ENCODE measurements at places on chromosomes 6 and 20.

DNA sequence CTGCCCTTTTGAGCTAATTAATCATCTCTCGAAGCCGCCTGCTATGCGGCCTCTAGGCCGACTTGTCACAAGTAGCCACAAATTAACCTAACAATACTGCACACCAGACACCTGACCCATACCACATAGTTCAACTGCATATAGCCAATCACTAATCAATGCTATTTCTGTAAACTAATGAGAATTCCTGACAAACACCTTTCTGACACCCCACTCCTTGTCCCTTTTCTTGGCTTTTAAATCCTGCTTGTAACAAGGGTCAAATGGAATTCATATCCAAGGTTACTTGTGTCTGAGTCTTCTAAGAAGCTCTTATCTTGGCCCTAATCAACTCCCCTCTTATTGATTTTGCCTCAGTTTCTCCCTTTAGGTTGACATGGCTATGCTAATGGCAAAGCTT lies 366.1 kb downstream of the NRN1 start:
- no peak for DNase-seq

- peak; percentile 98 for DNase-seq
Observed at GRCh38 chr6:53326372-53327016, 22.3 kb downstream of the ELOVL5 start.

DNA sequence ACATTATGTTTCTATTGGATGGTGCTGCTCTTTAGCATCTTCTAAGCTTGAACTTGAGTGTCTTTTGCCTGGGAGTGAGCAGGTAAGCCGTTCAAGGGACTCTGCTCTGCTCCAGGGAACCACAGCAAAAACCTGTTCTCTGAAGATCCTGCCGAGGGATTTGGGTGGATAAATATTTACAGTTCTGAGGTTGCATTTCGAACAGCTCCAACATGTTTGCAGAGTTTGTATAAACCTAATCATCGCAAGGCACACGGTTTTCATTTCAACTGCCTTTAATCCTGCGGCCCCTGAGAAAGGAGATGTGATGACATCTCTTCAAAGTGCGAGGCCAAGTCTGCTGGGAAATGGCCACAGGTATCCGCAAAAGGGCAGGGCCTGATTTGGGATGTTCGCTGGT lies 293.4 kb downstream of the TFAP2C start:
- no peak for DNase-seq

DNA sequence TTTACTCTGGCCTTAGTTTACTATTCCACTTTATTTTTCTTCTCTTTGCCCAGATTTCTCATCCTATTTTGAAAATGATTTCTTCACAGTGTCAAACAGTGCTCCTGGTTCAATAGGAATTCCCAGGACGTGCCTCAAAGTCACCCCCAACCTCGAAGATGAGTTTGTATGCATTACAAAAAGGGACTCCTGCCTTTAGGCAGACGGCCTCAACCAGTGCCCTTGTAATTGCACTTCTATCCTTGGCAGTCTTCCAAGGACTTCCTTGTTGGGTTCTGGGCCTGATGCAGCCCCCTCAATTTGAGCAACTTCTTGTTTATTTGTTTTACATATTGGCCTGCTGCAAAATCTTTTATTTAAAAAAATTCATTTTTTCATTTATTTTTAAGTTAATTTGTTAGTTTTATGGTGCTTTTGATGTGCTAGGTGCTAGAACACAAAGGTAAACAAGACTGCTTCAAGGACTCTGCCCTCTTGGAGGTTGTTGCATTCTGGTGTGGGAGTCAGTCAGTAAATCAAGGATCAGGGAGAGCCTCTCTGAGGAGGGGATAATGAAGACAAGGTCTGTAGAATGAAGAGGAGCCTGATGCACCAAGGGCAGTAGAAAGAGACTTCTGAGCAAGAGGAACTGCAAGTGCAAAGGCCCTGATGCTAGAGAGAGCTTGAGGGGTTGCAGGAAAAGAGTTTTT lies 181.5 kb upstream of the LAMP5 start:
- no peak for DNase-seq

DNA sequence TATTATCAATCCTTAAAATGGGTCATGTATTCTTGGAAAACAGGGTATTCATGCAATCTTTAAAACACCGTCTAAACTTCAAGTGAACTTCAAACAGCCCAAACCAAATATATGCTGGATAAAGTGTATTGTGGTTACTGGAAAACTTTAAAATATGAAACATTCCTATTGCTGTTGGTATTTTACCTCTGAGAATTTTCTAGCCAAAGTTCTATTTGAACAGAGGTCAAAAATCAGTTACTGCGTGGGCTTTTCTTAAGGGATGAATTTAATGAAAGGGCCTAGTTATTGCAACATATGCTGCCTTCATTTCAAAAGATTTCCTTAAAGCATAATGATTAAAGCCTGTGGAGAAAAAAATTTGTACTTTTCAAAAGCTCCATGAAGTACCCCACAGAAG lies 436.0 kb downstream of the PLCB1 start:
- DNase-seq: peak; percentile 38

DNA sequence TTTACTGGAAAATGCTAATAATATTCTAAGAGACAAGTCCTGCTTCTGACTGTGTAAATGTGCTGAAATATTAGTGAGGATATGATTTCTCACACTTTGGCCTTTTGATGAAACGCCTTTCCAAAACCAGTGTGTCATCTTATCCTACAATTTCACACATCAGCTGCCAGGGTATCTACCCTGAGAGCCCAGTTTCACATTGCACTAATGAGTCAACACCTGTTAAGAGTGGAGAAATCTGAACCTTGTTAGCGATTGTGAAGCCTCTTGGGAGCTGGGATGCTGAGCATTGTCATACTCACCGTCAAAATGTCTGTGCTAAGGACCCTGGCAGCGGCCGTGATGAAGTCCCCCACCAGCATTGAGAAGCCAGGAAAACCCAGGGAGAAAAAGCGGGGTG lies 166.0 kb downstream of the RALGAPA2 start:
- no peak for DNase-seq

- no peak for DNase-seq
Observed at GRCh38 chr20:39503902-39504709, 542.0 kb downstream of the DHX35 start.

GRCh38 chr20:24773168-24773567 lies 175.9 kb upstream of the CST7 start:
- no peak for DNase-seq

DNA sequence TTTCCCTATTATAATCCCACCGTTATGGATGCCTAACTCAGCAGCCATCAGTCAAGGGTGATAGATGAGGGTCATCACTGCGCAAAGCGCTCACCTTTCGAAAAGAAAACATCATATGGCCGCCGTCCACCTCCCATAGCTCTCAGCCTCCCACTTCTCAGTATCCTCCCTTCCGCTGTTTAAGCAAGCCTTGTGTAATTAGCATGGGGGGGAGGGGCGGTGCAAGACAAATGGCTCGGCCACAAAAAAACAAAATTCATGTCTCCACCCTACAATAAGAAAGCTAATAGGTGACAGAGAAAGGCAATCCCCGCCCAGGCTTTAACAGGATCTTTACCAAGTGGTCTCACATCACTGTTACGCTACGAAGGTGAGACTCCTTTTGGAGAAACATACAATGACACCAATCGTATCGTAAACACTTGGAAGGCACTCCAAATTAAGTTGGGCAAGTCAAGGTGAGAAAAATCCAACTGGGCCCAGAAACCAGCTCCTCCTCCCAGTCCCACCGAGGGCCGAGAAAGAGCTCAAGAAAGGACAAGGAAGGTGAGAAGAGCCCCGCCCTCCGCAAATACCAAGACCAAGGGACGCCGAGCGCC lies 645 bp downstream of the DDX39B start:
- peak; percentile 78 for DNase-seq

DNA sequence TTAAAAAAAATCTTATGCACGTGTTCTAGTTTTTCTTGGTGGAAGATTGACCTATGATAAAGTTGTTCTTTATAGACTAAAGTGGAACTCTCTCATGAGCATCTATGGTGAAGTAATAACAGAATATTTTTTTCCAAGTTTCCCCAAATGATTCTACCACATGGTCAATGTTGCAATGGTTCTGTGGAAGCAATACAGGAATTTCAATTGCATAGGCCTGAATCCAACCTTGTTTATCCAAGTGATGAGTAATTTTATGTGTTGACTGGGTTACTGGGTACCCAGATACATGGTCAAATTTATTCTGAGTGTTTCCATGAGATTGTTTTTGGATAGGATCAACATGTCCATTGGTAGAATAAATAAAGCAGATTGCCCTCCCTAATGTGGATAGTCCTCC lies 581.5 kb downstream of the MMUT start:
- DNase-seq: peak; percentile 3

- DNase-seq: no peak
Observed at GRCh38 chr6:169897601-169898358, 146.4 kb downstream of the ERMARD start.

- DNase-seq: peak; percentile 30
Observed at GRCh38 chr6:112086744-112087135, 542 bp downstream of the TUBE1 start.

DNA sequence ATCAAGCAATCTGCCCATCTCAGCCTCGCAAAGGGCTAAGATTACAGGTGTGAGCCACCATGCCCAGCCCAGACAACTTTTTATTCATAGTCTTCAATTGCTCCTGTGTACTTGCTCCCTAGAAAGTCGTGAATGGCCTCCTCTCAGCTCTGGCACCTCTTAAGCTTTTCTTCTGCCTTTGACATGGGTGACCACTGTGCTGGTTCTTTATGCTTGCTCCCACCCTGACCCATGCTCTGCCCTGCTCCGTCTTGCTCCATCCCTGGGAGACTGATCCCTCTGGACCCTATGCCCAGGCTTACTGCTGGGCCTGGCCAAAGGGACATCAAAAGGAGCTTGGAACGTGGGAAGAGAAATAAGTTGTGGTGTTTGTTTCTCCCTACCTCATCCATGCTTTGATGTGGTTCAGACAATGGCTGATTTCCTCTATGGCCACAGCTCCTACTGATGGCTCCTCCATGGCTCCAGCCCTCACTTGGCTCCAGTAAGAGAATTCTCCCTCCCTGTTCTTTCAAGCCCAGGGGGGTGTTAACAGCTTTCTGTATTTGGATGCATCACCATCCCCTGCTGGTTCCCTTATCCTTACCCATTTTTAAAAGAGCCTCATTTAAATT lies 7.7 kb upstream of the TREM2 start:
- DNase-seq: no peak

DNA sequence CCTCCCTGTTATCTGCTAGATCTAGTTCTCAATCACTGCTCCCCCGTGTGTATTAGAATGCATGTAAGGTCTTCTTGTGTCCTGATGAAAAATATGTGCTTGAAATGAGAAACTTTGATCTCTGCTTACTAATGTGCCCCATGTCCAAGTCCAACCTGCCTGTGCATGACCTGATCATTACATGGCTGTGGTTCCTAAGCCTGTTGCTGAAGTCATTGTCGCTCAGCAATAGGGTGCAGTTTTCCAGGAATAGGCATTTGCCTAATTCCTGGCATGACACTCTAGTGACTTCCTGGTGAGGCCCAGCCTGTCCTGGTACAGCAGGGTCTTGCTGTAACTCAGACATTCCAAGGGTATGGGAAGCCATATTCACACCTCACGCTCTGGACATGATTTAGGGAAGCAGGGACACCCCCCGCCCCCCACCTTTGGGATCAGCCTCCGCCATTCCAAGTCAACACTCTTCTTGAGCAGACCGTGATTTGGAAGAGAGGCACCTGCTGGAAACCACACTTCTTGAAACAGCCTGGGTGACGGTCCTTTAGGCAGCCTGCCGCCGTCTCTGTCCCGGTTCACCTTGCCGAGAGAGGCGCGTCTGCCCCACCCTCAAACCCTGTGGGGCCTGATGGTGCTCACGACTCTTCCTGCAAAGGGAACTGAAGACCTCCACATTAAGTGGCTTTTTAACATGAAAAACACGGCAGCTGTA lies 73.4 kb downstream of the PTPN1 start:
- DNase-seq: no peak

DNA sequence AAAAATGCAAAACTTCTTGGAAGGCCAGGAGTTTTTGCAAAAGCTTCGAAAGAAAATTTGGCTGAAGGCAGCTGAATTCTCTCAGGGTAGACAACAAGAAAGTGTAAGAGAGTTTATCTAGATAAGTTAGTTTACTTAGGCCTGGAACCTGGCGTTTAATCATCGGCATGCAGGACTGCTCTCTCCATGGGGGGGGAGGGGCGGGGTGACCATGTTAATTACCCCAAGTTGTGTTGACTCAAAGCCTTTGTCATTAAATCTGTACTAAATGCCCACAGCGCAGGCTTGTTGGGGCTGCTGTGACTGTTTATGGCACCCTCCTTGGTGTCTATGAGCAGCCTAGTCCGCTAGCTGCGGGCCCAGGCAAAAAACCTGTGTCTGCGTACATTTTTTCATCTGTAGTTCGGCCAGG lies 20.1 kb upstream of the ZNF451 start:
- DNase-seq: no peak

DNA sequence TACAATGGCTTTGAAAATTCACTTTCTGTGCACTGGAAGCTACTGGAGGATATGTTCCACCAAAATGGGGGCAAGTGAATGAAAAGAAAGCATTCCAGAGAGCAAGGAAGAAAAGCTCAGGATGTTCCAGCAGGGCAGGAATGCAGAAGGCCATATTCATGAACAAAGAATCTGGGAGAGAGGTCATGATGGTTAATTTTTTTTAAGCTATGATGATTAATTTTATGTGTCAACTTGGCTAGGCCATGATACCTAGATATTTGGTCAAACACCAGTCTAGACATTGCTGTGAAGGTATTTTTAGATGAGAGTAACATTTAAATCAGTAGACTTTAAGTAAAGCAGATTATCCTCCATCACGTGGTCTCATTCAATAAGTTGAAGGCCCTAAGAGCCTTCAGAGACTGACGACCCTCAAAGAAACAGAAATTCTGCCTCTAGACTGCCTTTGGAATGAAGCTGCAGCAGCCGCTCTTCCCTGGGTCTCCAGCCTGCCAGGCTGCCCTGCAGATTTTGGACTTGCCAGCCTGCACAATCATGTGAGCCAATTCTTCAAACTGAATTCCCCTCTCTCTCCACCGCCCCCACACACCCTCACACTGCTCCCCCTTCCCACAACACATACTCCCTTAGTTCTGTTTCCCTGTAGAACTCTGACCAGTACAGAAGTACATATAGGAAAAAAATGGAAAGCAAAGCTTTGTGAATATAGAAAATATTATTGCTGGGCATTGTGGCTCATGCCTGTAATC lies 20.1 kb upstream of the GCM1 start:
- peak; percentile 77 for DNase-seq

- peak; percentile 72 for DNase-seq
Observed at GRCh38 chr6:13795041-13795750, 19.2 kb downstream of the MCUR1 start.

All from foreskin fibroblast (primary cell).